Caco-2 (cell line): ENCODE measurements at places on chromosomes 11 and 22.

DNA sequence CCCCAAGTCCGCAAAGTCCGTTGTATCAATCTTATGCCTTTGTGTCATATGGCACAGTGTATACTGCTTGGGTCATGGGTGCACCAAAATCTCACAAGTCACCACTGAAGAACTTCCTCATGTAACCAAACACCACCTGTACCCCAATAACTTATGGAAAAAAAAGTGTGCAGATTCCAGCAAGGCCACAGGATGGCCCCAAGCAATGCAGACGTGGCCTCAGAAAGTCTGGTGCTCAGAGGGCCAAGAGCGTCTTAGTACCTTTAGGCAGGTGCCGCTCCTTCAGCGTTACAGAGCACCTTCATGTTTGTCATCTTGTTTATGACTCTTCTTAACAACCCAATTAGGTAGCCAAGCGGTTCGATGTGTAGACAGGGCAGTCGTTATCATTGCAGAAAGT lies 65.3 kb downstream of the PRDM11 start:
- no peak for DNase-seq

GRCh38 chr22:34429314-34429713 lies 509.0 kb upstream of the LARGE1 start:
- DNase-seq = no peak

DNA sequence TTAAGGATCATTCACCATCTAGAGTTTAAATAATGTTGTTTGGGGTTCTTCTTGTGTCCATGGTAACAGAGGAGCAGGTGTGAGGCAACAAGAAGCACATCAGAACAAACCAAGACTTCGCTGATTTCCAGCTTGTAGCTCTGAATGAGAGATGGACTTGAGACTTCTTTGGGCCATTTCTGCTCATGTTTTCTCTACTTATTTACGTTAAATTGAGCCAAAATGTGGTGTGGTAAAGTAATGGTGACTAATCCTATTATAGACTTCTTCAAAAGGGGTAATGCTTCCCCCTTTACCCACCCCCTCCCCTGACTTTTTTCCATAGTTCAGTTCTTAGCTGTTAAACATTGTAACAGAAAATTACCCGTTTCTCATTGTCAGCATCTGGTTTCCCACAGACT lies 65.2 kb downstream of the CSTPP1 start:
- DNase-seq = no peak

DNA sequence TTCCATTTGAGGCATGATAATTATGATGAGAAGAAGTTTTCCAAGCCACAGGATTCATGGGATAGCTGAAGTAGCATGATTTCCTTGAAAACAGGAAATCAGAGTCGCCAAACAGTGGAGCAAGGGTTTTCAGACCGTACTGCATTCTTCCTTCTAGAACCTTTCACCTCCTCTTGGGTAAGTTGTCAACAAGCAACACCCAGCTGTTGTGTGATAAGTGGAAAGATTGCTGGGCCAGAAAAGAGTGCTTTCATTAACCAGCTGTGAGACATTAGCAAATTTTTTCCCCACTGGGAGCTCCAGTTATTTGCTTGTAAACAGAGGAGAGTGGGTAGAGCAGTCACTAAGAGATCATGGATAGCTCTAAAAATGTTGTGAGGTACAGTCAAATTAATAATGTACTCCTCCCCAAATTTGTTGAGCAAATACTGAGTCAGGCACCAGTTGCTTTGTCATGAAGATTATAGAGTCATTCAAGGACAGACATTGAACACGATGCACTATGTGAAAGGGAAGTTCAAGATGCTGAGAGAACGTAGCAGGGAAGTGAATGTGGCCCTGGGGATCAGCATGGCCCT lies 11.7 kb upstream of the MPEG1 start:
- no peak for DNase-seq

DNA sequence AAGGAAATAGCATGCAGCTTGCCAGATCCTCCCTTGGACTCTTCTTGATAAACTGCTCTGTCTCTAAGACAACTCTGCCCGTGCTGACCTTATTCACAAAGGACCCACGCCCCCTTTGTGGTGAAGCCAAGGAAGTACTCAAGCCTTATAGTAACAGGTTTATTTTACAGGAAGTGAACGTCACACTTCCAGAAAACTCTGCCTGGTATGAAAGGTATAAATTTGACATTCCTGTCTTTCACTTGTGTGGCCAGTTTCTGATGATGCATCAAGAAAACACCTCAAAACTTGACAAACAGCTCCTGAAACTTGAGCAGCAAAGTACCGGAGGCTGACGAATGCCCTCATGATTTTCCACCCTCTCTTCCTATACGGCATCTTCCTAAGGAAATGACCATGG lies 12.5 kb upstream of the PELI3 start:
- no peak for DNase-seq

DNA sequence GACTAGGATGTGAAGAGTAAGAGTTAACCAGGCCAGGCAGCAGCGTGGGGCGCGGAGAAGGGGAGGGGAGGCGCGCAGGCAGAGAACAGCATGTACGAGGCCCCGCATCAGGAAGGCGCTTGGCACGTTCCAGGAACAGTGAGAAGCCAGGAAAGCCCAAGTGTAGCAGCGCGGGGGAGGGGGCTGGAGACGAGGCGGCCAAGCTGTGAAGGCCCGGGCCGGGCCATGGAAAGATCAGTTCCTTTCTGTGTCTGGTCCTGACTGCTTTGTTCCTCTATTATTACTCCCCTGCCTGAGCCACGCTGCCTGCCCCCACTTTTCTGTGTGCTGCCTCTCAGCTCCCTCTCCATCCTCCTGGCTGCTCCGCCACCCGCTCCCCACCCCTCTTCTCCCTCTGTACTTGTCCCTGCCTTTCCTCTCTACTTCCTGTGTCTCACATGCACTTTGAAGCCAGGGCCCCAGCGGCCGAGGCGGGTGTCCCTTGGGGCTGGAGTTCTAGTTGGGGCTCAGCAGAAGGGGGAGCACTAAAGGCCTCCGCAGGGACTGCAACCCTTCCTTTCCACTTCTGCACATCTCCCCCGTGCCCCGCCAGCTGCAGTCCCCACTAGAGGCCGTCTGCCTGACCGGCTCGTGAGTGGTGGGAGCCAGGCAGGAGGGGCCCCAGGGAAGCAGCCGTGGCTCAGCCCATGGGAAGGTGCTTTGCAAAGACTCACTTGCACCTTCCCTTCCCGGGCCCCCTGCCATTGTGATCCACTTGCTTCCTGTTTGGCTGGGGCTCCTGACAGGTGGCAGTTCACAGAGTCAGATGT lies 63.7 kb downstream of the PRDM11 start:
- no peak for DNase-seq

- DNase-seq = no peak
These were observed 901.4 kb upstream of the API5 start for GRCh38 chr11:42410251-42410955.

DNA sequence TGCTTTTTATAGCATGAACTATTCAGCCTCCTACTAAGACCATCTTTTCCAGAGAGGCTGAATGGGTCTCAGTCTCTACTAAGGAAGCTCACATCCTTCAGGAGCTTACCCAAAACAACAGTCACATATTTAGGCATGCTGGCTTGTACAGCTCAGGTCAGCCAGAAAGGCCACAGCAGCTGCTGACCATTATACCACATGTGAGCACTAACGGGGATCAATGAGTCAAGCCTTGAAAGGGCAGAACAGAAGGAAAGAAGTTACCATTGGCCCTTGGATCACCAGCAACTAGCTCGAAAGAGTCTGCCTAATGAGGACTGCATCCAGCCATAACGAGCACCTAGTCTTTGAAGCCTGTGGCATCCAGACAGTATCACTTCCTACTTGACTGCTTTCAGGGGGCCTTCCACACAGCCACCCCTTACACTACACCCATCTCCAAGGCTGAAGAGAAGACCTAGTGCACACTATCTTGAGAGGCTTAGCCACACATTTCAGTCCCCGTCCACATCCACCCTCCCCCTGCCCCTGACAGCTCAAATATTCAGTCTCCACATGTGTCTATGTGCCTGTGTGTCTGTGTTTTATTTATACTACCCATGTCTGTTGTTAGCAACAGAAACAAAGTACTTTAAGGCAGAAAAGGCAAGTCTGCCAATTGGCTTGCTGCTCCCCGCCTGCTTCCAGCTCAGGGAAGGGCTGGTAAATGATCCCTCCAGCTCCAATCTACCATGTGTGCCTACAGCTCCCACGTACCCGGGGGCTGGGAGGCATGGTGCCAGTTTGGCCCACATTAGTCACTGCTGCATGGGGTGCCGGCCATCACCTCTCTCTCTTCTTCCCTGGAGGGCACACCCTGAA lies 95.5 kb downstream of the RPL27A start:
- no peak for DNase-seq

- DNase-seq = no peak
These were observed 20.3 kb downstream of the NEAT1 start for GRCh38 chr11:65442842-65443331.

DNA sequence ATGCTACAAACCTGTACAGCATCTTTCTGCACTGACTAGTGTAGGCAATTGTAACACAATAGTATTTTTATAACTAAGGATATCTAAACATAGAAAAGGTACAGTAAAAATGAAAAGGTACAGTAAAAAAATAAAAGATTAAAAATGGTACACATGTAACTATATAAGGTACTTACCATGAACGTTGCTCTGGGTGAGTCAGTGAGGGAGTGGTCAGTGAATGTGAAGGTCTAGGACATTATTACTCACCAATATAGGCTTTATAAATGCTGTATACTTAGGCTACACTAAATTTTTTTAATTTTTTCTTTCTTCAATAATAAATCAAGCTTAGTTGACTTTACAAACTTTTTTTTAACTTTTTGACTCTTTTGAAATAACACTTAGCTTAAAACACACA lies 59.9 kb downstream of the EIF3M start:
- DNase-seq = no peak

DNA sequence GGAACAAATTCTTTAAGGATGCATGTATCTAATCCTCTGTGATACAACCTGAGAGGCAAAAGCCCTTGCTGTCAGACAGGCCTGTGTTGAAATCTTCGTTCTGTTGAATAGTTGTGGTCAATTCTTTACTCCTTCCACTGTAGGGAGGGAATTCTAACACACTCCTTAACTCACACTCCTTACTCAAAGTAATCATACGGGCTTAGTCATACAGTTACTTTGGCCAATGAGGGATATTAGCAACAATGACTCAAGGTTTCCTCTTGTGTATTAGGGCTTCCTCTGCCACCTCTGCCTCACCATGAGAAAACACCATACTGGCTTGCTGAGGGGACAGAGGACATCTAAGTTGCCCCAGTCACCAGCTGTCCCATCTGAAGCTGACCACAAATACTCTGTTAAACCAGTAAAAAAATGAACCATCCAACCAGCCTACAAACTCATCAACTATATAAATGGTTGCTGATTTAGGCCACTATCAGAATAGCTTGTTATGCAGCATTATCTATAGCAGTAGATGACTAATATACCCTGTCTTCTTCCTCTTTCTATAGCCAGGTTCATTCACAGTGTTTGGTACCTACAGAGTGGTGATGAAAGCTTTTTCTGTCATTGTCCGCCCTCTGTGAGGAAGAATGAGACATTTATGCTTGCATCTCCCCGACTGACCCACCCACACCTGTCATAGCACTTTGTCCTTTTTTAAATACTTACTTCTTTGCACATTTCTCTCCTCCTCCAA lies 322.8 kb upstream of the SYN3 start:
- DNase-seq = no peak

GRCh38 chr11:37264060-37264459 lies 666.0 kb upstream of the RAG2 start:
- DNase-seq = no peak

GRCh38 chr11:2549491-2549875 lies 104.7 kb downstream of the KCNQ1 start:
- DNase-seq = no peak

DNA sequence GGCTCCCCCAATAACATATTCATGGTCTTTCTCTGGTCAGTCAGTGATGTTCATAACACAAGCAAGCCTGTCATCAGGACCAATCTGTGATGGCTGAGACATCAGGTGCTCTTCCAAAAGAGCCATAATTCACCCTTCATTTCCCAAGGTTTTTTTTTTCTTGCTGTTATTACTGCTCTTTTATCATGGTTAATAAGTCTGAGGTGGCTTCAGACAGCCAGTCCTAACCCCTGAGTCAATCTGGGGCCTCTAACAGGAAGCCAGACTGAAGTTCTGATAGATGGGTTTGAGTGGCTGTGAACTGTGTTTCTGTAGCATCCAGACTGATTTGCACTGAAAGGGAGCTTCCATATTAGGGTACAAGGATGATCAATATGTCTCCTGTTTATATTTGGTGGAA lies 8.8 kb downstream of the EHF start:
- no peak for DNase-seq

DNA sequence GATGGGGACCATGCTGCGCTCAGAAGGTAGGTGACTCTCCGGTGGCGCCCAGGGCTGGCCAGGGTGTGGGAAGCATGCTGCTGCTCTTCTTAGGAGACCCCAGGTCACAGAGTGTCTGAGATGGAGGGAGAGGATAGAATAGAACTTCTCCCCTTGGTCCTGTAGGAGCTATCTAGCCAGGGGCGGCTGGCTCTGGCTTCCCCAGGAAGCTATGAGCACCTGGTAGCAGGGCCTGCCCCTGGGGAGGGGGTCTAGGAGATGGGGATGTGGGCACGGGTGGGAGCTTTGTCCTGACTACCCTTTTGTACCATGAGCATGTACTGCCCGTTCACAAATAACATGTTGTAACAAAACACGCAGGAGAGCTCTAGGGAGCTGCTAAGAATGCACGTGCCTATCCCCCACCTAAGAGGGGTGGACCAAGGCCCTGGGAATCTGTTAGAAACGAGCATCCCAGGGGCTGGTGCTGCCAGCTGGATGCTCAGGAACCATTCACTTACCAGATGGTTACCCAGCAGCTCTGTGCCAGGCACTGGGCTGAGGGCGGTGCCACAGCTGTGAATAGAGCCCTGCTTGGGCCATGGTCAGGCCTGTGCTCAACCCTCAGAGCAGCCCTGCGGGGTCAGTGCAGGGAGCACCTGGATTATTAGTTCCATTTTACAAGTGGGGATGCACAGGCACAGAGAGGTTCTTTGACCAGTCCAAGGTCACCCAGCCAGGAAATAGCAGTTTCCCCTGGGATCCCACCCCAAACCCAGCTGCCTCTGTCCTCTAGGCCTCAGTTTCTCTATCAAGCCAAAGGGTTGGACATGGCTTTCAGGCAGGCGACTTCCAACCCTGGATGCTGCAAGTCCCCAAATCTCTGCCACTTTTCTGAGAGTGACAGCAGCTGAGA lies 2.2 kb downstream of the SLC39A13 start:
- no peak for DNase-seq

- DNase-seq = no peak
These were observed 25.5 kb downstream of the PAAF1 start for GRCh38 chr11:73902303-73902702.

- DNase-seq = no peak
These were observed at the start of gene OR9Q2 for GRCh38 chr11:58188770-58189169. Gene OR9Q2, plus strand, starts transcription at chr11:58189070. Its CDS starts 1,421 bp downstream, at chr11:58190491.

- no peak for DNase-seq
These were observed 2.0 kb downstream of the KCNC1 start for GRCh38 chr11:17736579-17736893.

GRCh38 chr11:103585911-103586310 lies 450.5 kb upstream of the DDI1 start:
- no peak for DNase-seq

GRCh38 chr11:63536669-63537292 lies at the start of gene PLAAT4:
Gene PLAAT4, plus strand, starts transcription at chr11:63536808. Its CDS starts 61 bp downstream, at chr11:63536869.
- no peak for DNase-seq
